ENCODE measurements at places on chromosomes 2 and 18.

DNA sequence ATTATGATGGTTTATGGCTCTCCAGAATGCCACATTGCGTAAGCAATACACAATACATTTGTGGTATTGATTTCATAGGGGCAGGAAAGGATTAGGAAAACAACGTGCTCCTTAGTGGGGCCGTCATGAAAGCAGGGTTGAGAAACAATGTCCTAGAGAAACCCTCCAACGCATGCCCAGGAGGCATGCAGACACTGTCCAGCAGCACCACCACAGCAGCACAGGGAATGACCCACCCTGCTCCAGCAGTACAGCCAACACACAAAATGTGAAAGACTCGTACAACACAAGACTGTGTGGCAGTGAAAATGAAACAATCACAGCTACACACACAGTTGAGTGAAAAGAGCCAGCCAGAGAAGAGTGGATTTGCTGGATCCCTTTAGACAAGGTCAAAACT, 66.3 kb downstream of the FAM168B start:
- H3K36me3 ChIP-seq: no peaks in the 10 kb centered on the region
- H3K4me1 ChIP-seq: no peaks in the 10 kb centered on the region
- peaks cover 14% of the 10 kb centered on the region for H3K27me3 ChIP-seq
- DNase-seq: no peak
- no peak overlapping the region for H3K27ac ChIP-seq

- no peaks in the 10 kb centered on the region for H3K36me3 ChIP-seq
- no peak for DNase-seq
- no peak overlapping the region for H3K4me3 ChIP-seq
- no peak overlapping the region for H3K27ac ChIP-seq
- no peaks in the 10 kb centered on the region for H3K27me3 ChIP-seq
- no peaks in the 10 kb centered on the region for H3K4me1 ChIP-seq
These were observed 195.3 kb upstream of the EPHA4 start for GRCh38 chr2:221767106-221768012.

GRCh38 chr18:47501946-47502345, 250.5 kb upstream of the SKOR2 start:
- H3K27ac ChIP-seq: no peak overlapping the region
- no peaks in the 10 kb centered on the region for H3K36me3 ChIP-seq
- peaks cover 1% of the 10 kb centered on the region for H3K27me3 ChIP-seq
- DNase-seq: no peak

DNA sequence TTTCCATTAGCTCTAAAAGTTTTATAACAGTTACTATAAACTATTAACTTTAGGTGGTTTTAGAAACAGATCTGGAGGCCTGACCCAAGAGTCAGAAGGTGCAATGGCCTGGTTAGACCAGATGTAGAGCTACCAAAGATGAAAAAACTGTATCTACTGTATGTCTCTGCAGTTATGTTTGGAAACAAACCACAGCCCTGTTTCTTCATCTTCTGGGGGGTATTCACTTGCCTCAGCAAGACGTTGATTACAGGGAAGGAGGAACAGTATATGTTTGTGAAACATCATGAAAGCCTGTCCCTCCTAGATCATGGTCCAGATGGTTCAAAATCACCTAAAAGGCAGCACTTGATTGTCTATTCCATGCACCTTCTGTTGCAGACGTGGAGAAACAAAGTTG, 220.2 kb downstream of the SUCLG1 start:
- DNase-seq: no peak
- H3K27me3 ChIP-seq: peaks cover 6% of the 10 kb centered on the region
- no peak overlapping the region for H3K27ac ChIP-seq
- H3K36me3 ChIP-seq: no peaks in the 10 kb centered on the region

- no peaks in the 10 kb centered on the region for H3K27me3 ChIP-seq
- no peak overlapping the region for H3K4me3 ChIP-seq
- DNase-seq: no peak
- peaks cover 52% of the 10 kb centered on the region for H3K4me1 ChIP-seq
- no peaks in the 10 kb centered on the region for H3K36me3 ChIP-seq
These were observed 29.5 kb downstream of the ANXA4 start for GRCh38 chr2:69771461-69771860.

- no peak for DNase-seq
- no peaks in the 10 kb centered on the region for H3K27me3 ChIP-seq
- peaks cover 17% of the 10 kb centered on the region for H3K36me3 ChIP-seq
- H3K27ac ChIP-seq: no peak overlapping the region
- no peak overlapping the region for H3K4me3 ChIP-seq
These were observed 110.1 kb upstream of the EML6 start for GRCh38 chr2:54613386-54613785.

DNA sequence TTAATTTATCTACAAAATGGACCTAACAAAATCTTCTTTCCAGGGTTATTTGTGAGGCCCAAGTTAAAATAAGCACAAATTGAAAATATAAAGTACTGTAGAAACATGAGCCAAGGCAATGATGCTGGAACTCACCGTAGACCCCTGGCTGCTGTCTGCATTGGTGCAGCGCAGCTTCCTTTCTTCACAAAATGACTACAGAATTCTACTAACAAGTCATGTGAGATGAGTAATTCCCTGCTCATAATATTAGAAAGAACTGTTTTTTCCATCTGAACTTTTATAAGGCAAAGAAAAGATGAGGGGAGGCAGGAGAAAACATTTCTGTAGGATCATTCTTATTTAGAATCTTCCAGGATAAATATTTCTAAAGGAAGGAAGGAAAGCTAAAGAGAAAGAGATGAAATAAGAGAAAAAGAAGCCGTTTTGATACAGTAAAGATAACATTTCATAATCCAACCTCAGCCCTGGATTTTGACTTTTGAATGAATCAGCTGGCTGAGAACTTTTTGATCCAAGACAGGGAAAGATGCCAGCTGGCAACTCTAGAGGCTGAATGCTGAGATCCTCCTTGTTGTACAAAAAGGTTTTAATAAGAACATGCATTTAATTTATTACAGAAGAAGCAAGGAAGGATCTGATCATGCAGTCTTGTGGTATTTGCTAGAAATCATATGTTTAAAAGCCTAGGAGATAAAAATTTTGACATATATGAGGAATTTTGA, 183.9 kb upstream of the KLHL14 start:
- H3K27me3 ChIP-seq: no peaks in the 10 kb centered on the region
- H3K36me3 ChIP-seq: no peaks in the 10 kb centered on the region
- no peak overlapping the region for H3K4me3 ChIP-seq
- no peak overlapping the region for H3K27ac ChIP-seq

GRCh38 chr2:133843551-133843950, 275.3 kb upstream of the NCKAP5 start:
- no peak overlapping the region for H3K4me3 ChIP-seq
- no peaks in the 10 kb centered on the region for H3K36me3 ChIP-seq
- H3K4me1 ChIP-seq: peaks cover 5% of the 10 kb centered on the region
- DNase-seq: no peak

Measured in activated CD4-positive, alpha-beta memory T cell treated with anti-CD3 and anti-CD28 coated beads for 36 hours (primary cell).